ENCODE measurements at places on chromosomes 3 and 15. TPM values are rescaled to one million over a fixed set of nuclear protein-coding genes. Genes with fewer than 3 reads are reported as not detected.

Gene GOLGA8Q
- not detected for total RNA-seq

GRCh38 chr15:57792724-57793449 is 86.4 kb downstream of the POLR2M start:
- DNase-seq: no peak

GRCh38 chr3:126538966-126539365 is 15.0 kb downstream of the CHST13 start:
- DNase-seq: no peak

- DNase-seq: no peak
Measured at GRCh38 chr3:137259701-137260100, 301.9 kb downstream of the IL20RB start.

GRCh38 chr3:161049683-161050248 is 55.4 kb downstream of the B3GALNT1 start:
- no peak for DNase-seq

Gene AMOTL2
- 261 TPM for total RNA-seq

DNA sequence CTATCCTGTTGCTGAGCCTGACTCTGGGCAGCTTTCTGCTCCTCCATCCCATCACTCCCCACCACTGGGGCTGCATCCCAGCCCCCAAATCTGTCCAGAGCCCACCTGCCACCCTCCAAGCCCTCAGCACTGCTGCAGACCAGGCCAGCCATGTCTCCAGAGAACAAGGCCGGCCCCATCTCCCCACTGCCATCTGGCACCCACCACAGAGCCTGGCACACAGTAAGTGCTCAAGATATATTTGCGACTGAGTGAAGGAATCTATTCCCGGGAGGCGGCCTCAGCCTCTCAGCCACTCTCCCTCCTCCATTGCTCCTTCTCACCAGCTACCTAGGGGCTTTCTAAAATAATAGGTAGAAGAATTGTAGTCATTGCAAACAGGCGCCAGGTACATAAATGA is 4.8 kb downstream of the PLXND1 start:
- DNase-seq: no peak

DNA sequence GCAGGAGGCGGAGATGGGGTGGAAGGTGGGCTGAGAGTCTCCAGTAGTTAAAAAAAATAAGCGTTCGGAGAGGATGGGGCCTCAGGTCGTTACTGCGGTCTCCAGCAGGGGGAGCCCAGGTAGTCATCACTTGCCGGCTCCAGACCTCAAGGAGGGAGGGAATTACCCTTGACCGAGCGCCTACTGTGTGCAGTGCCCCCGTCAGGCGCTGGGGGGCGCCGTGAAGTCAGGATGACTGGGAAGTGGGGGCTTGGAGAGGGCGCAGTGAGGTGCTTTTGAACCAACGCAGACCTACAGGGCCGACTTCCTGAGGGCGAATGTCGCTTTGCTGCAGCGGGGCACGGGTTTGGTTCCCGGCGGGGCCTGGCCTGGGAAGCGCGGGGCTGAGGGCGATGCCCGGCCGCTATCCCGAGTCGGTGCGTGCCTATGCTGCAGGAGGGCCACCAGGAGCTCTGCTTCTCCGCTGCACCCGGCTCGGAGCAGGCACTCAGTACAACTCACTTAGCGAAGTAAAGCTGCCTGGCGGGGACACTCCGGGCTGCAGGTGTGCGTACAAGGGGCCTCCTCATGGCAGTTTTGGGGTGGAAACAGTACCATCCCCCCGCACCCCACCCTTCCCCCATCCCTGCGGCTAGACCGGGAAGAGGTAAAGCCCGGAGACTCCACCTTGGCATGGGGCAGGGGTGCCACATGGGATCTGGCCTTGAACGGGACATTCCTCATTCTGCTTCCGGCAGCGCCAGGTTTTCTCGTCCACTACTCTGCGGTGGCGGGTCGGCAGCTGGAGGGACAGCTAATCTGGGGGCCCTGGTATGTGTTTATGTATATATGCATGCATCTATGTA is 79.8 kb downstream of the RHCG start:
- peak; percentile 63 for DNase-seq

Gene ARHGAP11A
- 66.4 TPM for total RNA-seq

- no peak for DNase-seq
Measured at GRCh38 chr3:52423173-52423572, 21.7 kb downstream of the SEMA3G start.

DNA sequence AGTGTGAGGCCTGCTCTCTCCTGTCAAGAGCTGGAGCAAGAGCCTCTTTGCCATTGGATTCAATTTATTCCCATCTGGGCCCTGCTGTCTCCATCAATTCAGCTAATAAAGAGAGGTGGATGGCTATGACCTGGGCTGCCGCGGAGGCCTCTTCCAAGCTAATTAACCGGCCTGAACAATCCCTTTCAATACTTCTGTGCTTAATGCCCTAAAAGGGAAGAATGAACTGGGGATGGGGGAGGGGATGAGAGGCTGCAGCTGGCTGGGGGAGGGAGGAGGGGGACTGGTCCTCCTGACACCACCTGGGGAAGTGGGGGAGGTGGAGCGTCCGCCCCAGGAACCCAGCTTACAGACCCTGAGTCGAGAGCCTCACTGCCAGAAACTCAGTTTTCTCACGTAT is 33.4 kb upstream of the PRR23E start:
- no peak for DNase-seq

- no peak for DNase-seq
Measured at GRCh38 chr3:57393977-57394376, 101.5 kb upstream of the ASB14 start.

Gene FILIP1L
- total RNA-seq: 35.4 TPM

Gene CSPG5
- total RNA-seq: 0.17 TPM

DNA sequence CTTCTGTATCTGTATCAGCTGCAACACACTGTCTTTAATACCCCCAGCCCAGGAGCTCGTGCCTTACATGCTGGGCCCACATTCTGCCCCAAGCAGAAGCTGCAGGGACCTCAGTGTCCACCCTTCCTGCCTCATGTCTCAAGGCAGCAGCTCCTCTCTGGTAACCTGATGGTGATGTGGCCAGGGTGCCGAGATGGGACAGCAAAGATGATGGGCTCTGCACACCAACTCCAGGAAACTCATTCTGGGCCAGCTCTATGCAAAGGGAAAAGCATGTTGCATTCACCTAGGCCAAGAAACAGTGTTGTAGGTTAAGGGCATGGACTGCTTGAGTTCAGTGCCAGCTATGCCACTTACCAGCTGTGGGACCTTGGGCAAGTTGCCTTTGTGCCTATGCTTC is 79.5 kb upstream of the PRR23C start:
- no peak for DNase-seq

DNA sequence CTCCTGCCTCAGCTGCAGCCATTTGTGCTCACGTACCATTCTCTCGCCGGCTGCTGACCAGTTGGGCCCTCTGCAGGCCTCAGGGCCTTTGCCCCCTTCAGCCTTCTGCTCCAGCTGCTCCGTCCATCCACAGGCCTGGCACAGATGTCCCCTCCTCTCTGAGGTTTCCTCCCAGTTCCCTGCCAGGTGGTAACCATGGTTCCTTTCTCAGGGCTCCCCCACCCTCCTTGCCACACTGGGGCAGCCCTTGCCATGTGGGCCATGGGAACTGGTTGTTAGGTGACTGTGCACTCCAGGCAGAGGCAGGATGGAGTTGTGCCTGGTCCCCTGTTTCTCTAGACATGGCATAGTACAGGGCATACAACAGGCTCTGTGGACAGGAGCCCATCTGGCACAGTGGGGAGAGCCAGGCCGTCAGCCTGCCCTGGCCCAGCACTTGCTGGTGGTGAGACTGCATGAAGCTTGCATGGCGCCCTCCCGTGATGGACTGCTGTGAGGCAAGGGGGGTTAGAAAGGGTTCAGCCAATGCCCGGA is 148.9 kb downstream of the DNAJB8 start:
- DNase-seq: no peak

Gene CLDN16
- total RNA-seq: 0.06 TPM

- no peak for DNase-seq
Measured at GRCh38 chr15:66157507-66157906, 96.0 kb downstream of the MEGF11 start.

GRCh38 chr3:113211330-113212149 is at the start of gene BOC:
BOC (plus strand) TSS chr3:113211557; CDS start chr3:113249803, 38,246 bp downstream.
- peak; percentile 48 for DNase-seq

- DNase-seq: no peak
Measured at GRCh38 chr3:163879172-163879571, 1199.1 kb downstream of the SI start.

GRCh38 chr15:84898761-84899160 is 14.3 kb downstream of the SLC28A1 start:
- DNase-seq: no peak

DNA sequence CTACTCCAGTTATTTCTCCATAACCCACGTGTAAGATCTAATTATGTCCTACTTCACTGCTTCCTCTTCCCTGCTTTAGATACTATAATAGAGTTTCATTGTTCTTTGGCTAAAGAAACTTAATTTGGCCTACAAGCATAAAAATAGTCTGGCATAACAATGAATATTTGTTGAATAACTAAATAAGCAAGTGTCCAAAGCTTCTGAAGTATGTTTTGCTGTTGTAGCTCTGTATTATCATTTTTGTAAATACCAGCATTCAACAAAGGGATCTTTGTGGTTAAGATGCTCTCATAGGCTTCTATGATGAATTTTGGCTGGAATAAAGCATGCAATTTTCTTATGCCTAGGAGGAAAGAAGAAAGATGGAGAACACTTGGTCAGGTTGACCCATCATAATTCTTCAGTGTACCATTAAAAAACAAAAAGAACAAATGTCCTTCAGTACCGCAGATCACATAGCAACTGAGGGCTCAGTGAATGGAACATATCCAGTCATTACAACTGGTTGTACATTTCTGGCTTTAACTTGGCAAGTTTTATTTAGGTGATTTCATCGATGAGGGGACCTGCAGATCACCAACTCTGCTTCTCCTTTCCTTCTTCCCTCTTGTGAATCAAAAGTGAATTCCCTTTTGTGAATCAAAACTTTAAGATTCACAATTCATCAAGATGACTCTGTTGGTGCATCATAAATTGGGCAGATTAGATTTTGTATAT is 465.9 kb upstream of the TGFBR2 start:
- DNase-seq: no peak

Gene CPNE9
- not detected for total RNA-seq

GRCh38 chr3:193498215-193498614 is 56.5 kb downstream of the ATP13A4 start:
- DNase-seq: no peak

DNA sequence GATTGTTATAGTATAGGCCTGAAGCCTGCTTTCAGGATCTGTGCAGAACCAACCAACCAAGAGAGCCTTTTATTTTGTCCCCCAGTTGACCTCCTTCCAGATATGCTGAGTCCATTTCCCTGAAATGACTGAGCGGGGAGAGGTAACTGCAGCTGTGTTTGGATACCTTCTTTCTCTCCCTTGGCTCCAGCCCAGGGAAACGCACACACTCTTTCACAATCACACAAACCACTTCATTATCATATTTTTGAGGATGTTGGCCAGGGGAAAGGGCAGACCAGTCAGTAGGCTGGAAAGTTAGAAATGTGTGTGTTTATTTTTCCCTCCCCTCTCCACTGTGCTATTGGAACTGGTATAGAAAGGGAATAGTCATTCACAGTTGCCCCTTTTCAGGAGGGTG is 417.7 kb upstream of the TBL1XR1 start:
- DNase-seq: peak; percentile 14

DNA sequence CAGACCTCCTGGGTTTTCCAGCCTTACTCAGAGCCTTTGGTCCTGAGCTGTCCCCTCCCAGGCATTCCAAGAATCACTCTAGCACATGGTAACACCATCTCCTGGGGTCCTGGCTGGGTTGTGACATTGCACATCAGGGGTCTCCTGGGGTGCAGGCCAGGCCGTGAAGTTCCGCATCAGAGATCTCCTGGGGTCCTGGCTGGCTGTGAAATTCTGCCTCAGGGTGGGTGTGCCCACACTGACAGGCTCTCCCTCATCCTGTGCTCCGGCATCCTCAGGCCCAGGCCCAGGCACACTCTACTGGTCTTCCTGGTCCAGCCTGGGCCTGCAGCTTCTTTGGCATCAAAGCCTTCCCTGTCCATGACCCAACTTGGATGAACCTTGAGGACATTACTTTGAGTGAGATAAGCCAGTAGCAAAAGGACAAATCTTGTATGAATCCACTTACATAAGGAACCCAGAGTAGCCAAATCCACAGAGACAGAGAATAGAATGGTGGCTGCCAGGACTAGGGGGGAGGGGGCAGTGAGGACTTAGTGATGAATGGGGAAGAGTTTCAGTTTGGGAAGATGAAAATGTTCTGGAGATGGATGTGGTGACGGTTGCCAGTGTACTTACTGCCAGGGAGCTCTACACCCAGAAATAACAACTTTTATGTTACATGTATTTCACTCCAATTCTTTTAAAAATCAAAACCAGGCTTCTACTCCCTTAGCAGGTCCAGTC is 49.1 kb upstream of the KLF13 start:
- no peak for DNase-seq

- no peak for DNase-seq
Measured at GRCh38 chr3:9224490-9224889, 25.0 kb downstream of the SRGAP3 start.
